ENCODE measurements at places on chromosomes 3 and 15. TPM values are rescaled to one million over a fixed set of nuclear protein-coding genes. Genes with fewer than 3 reads are reported as not detected.

PPP2R3A gene
- 16.4 TPM for total RNA-seq

PIGZ gene
- 122 TPM for total RNA-seq

EFHB gene
- total RNA-seq, result 1.1 TPM

DNA sequence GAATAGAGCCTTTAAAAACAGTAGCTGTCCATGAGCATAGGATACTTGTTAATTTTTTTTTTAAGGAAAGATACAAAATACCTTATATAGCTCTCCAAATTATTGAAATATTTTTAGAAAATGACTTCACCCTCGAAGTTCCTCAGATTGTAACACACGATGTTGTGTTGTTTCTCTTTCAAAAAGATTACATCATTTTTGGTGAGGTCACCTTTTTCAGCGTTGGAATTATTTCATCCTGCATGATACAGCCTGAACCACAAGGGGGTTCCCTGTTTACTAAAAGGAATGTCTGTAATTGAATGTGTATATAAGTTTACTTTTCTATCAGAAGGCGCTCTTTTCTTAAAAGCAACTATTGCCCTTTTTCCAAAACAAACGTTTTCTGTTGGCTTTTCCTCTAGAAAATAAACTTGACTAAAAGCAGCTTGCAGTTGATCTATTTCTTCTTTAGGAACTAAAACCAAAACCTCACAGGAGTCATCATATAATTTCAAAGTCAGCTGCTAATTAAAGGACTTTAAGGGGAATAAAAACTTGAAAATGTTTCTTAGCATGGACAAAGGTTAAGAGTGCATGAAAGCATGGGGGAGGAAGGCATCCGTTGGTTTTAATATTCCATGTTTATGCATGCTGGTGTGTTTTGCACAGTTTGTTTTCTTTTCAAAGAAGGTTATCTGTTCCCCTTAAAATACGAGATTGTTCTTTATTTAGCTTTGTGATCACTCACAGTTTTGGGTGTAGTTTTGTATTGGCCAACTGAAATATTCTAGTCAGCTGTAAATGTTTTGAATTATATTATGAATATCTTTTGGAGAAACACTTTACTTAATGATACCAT lies 29.4 kb downstream of the LYSMD4 start:
- DNase-seq, result peak; percentile 22

DNA sequence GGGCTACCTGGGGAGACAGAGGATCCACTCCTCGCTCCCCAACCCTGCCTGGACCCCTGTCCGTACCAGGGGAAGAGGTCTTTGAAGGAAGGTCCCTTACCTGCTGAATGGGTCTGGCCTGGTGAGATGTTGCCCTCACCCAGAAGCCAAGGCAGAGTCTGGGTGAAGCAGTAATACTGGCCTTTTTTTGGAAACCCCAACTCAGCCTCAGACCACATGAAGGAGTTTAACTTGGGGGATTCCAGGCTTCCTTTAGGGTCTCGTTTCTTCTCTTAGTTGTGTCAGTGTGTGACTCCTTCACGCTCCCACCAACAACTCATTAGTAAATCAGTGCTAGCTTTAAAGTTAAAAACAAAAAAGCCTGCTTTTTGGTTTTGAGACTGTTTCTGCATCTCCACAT lies 45.6 kb downstream of the RTP1 start:
- DNase-seq, result no peak

DNA sequence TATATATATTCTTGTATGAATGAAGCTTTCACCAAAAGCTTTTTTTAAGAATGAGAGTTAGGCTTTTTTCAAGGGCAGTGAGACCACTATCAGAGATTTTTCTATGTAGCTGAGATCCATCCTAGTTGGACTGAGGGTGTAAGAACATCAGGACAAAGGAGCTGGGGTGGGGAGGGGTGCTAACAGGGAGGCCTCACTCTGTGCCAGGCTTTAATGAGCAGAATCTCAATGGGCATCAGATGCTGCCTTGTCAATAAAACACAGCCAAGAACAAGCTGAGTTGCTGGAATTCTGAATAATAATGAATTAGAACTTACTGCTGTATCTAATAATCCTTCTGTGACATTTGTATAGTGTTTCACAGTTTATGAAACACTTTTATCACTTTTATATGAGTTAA lies 41.4 kb upstream of the USP3 start:
- no peak for DNase-seq

DNA sequence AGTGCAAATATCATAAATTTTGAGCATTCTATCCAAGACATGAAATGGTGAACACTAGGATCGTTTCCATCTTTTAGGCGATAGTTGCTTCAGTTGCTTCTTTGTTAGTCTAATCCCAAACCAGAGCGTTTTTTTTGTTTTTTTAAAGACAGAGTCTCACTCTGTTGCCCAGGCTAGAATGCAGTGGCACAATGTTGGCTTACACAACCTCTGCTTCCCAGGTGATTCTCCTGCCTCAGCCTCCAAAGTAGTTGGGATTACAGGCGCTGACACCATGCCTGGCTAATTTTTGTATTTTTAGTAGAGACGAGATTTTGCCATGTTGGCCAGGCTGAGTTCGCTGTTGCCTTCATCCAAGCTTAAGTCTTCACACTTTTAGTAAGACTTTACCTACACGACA lies 265.3 kb downstream of the SHQ1 start:
- DNase-seq, result no peak

GRCh38 chr3:140205598-140205997 lies 270.6 kb downstream of the CLSTN2 start:
- no peak for DNase-seq

- DNase-seq, result no peak
Observed at GRCh38 chr3:135699741-135700140, 265.8 kb upstream of the PPP2R3A start.

GRCh38 chr3:37897763-37898162 lies 36.1 kb downstream of the CTDSPL start:
- DNase-seq, result no peak

DNA sequence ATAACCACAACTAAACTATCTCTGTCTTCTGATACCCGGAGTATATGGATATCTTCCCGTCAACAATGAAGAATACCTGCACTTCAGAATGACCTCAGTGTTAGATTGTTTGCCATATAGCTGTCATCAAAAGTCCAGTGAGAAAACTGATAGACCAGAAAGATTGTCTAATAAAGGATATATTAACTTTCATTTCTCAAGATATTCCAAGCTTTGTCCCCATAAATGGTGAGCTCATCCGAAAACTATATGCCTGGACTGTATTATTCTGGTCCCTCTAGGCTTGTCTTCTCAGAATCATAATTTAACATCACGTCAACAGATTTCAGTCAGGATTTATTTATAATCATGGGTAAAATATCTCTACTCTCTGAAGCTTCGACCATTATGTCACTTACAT lies 100.5 kb downstream of the ATP8B4 start:
- DNase-seq, result no peak

GRCh38 chr3:46860017-46860809 lies 3.0 kb downstream of the MYL3 start:
- DNase-seq, result peak; percentile 31

- DNase-seq, result no peak
Observed at GRCh38 chr3:3346556-3346955, 167.1 kb upstream of the CRBN start.

- DNase-seq, result no peak
Observed at GRCh38 chr15:40234783-40235182, 4.1 kb upstream of the PAK6 start.

GRCh38 chr3:155178810-155179436 lies 98.8 kb downstream of the MME start:
- DNase-seq, result no peak
